ENCODE measurements at places on chromosomes 7 and 10.

GRCh38 chr10:74175510-74176379, 24.7 kb downstream of the ADK start:
- DNase-seq: no peak

DNA sequence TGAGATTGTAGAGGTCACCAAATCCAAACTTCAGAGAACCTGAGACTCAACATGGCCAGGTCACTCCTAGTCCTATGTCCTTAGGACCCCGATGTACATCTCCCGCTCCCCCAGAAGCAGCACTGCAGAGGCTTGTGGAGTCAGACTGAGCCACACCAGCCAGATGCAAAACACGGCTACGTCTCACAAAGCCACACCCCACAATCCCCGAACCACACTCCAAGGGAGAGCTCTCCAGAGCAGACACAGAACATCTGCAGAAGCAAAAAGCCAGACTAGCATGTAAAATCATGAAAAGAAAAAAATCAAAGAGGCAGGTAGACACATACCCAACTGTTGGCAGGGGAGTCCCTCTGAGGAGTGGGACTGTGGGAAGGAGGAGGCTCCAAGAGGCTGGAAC, 104.9 kb downstream of the CTBP2 start:
- DNase-seq: no peak

- DNase-seq: no peak
These were observed 134.4 kb upstream of the LYZL2 start for GRCh38 chr10:30763918-30764317.

DNA sequence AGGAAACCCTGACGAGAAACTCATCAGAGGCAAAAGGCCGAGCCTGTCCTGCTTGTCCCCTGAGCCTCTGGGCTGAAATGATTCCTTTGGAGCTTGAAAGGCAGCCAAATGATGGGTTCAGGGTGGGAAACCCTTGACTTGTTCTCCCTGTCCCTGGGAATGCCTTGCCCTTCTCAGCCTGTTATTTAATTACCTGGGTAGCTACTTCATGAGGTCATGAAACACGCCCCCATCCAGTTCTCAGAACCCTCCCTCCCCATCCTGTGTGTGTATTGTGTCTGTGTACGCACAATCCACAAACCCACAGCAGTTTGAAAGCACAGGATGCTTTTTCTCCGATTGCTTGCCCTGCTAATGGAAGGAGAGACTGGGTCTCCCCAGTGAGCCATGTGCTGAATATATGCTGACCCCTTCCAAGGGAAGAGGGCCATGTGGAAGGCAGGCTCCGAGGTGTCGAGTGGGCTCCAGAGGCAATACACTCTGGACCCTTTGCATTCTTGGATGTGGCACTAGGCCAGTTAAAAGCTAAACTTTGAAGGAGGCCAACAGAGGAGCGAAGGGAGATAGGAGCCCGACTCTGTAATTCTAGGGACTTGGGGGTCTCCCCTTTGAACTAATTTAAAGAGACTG, 10.6 kb downstream of the DUSP5 start:
- no peak for DNase-seq

DNA sequence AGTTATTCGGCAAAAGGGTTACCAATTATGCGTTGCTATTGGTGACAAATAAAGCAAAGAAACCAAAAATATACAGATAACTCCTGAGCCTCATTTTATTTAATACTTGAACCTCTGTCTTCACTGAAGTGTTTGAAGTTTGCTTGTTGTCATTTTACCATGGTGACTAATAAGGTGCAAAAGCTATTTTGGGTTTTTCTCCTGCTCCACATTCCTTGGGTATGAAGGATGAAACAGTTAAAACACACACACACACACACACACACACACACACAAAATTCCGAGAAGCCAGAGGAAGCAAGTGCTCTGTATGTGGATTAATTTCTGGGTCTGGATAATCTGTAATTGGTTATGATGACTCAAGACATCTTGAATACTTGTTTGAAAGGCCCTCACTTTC, 246.5 kb downstream of the COBL start:
- DNase-seq: no peak

GRCh38 chr7:139753081-139753692, 24.6 kb downstream of the HIPK2 start:
- DNase-seq: no peak

DNA sequence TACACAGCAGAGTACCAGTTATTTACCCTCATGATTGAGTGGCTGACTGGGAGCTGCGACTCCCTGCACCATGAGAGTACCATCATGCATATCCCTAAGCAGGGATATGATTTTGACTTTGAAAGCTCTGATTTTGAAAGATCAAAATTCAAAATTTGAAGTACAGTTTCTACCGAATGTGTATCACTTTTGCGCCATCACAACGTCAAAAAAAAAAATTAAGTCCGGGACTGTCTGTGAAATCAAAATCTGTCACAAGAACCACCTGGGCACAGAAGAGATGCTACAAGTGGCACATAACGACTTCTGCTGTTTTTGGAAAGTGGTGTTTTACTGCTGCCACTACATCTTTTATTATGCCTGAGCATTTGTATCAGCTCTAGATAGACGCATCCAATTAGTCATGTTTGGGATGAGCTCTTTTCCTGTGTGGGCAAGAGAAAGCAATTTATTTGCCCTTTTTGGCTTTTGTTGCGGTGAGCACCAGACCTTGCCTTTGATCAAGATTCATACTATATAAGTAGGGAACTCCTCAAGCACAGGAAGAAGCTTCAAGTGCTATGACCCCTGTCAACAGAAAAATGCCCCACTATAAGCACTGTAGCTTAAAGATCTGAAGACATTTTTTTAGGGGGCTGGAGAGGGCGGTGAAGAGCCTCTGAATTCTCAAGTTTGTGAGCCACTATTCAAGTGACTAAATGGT, 10.7 kb downstream of the MTPN start:
- no peak for DNase-seq

- no peak for DNase-seq
These were observed 338 bp downstream of the ATP6V0E2 start for GRCh38 chr7:149873970-149874643.

DNA sequence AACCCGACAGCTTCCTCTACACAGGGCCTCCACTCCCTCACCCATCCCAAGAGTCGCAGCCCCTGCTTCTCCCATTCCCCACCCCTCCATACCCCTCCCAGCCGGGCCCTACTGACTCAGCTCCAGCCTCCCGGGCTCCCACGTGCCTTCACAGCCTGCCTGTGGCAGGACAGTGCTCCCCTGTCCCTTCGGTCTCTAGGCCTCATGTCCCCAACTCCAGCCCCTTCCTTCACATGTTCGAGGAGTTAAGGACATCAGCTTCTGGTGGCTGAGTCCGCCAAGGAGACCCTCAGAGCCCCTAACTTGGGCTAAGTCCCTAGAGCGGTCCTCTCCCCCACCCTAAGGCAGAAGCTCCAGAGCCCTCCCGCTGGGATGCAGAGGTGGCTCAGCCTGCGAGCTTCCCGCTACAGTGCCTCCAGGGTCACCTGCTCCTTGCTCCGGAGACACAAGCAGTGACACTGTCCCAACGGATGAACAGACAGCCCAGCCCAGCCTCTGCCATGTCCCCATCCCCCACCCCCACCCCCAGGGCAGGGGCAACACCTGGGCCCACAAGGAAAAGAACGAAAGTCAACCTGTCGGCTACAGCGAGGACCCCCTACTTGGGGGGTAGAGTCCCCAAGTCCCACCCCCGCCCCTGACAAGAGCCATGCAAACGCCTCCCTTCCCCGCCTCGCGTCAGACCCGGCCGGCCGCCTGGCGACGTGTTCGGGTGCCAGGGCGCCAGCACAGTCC, 716 bp downstream of the SMARCD3 start:
- no peak for DNase-seq

DNA sequence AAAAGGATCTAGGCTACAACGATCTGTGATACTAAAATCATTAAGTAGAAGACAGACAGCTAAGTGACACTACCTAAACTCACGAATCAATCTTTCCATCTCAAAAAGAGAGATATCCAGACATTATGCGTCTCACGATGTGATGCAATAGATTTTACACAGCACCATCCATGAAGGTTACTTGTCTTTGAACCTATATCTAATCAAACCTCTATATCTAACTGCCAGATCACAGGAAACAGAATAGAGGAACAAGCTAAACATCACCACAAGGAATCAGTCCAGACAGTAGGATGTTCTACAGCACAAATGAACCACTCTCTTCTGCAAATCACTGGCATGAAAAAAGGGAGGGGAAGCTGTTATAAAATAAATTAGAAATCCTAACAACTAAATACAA, 4.1 kb downstream of the RAPGEF5 start:
- DNase-seq: no peak

DNA sequence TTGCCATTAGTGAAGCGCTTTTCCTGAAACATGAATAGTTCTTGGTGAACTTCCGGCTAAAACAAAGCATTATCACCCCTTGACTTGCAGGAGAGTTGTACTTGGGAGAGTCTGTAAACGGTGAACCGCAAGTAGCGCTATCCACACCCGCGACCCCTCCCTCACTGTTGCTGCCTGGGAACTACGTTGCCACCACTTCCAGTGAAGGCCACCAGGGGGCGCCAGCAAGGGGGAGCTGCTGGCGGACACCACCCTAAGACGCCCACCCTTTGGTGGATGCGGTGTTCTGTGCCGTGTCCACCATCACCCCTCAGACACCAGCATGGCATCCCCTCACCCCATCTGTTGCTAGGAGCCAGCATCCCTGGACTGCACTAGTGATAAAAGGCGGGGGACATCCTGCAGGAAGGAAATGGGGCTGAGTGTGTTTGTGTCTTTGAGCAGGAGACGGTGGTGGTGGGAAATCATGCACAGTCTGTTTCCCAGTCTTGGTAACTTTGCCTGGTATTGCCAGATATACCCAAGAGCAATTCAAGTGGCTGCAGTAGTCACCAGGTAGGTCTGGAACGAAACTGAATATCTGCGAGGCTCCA, 298.2 kb downstream of the FRMD4A start:
- no peak for DNase-seq

DNA sequence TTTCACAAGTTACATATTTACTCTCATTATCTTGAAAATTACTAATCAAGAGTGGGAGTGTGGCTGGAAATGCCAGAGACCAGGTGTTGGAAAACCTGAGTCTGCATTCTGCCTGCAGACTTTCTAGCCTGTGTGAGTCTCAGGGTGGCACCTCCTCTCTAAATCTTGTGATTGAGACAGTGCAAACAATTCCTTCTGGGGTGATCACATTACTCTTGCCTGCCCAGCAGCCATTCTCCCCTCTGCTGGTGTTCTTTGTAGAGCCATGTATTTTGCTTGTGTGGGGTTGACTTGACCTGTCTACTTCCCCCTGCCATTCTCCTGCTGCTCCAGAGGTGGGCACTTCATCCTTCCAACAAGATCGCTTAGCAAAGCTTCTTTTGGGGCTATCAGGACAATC, 101.1 kb downstream of the RAPGEF5 start:
- no peak for DNase-seq

- no peak for DNase-seq
These were observed 50.0 kb downstream of the TRUB1 start for GRCh38 chr10:114987995-114988394.

DNA sequence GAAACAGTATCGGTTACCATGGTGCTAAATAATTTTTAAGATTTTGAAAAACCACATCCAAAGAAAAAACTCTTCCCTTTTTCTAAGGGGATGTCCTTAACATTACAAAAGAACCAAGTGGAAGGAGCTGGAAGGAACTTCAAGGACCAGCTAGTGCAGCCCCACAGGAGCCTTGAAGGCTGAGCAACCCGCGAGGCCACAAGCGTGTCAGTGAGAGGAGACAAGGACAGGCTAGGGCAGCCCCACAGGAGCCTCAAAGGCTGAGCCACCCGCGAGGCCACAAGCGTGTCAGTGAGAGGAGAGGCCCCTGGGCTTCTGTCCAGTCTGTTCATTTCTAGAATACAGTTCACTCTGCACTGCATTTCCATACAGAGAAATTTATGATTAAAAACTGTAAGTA, 80.1 kb upstream of the ATP6V0A4 start:
- no peak for DNase-seq

DNA sequence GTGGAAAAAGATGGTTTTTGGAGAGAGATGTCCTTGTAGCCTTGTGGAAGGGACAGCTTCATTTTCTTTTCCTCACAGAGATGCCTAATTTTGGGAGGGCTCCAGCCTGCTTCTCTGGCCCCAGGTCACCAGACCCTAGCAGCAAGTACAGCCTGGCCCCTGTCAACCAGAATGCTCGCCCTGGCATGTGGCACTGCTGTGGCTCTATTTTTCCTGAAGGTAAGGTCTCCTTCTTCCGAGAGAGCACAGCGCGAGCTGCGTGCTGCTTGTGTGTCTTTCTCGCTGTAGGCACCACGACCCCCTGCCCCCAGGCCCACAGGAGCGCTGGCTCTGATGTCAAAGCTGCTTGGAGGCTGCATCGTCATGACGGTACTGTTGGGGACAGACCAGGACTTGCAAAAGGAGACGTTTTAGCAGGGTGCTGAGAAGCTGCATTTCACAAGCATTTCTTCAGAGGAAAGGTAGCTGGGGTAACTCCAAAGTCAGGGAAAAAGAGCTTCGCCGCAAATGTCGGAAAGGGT, 58.7 kb downstream of the CLEC2L start:
- no peak for DNase-seq

- no peak for DNase-seq
These were observed 9.0 kb upstream of the ARMS2 start for GRCh38 chr10:122445469-122445868.

DNA sequence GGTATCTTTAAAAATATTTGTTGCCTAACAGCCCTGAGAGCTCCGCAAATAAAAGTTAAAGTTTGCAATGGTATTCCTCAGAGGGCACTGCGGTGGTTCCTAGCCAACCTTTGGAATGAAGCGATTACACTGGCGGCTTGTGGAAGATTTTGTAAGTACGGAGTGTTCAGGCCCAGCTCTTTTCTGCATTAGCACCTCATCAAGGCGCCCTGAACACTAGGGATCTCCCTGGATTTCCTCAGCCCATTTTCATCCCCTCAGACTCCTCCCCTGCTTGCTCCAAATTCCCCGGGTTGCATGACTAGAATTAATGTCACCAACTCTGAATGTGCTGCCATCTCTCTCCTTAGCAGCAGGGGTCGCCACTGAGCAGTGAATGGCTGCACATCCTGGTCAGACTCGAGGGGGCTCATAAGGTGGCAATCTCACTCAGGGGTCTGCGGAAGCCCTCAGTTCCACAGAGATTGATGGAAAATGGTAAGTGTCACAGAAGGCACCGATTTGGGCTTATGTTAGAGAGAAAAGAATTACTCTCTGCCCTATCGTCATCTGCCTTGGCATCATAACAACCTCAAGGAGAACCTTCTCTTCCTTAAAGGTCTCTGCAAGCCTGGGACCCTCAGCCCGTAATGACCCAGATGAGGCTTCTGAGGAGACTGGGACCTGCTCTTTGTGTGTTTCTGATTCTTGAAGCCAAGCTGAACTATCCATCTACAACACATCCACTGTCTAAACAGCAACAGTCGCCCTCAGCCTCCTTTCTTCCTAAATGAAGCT, 262.8 kb upstream of the AOAH start:
- DNase-seq: peak; percentile 46

DNA sequence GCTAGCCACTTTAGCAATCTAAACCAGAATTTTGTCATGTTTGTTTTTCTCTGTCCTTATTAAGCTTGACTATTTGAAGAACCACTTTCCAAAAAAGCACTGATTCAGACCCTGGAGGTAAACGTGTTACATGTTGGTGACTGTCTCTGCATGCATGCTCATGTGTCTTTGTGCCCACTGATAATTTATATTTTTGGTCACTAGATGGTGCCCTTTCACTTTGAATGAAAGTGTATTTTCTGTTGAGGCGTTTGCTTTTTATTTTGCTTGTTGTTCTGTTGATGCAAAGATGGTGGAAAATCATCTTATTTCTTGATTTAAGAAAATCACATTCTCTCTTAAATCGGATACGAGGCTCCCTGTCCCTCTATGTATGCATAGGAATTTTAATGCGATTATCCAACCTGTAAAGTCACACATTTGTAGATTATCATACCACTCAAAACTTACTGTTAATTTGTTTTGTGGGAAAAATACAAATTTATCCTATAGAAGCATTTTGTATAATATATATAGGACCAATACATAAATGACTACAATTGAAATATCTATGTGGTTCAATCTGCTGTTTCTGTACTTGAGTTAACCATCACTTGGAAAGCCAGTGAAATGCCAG, 269.3 kb downstream of the BICC1 start:
- no peak for DNase-seq
